ENCODE measurements at places on chromosomes 1 and 21.

- no peak for DNase-seq
Observed at GRCh38 chr1:61490924-61491323, 234.0 kb downstream of the TM2D1 start.

DNA sequence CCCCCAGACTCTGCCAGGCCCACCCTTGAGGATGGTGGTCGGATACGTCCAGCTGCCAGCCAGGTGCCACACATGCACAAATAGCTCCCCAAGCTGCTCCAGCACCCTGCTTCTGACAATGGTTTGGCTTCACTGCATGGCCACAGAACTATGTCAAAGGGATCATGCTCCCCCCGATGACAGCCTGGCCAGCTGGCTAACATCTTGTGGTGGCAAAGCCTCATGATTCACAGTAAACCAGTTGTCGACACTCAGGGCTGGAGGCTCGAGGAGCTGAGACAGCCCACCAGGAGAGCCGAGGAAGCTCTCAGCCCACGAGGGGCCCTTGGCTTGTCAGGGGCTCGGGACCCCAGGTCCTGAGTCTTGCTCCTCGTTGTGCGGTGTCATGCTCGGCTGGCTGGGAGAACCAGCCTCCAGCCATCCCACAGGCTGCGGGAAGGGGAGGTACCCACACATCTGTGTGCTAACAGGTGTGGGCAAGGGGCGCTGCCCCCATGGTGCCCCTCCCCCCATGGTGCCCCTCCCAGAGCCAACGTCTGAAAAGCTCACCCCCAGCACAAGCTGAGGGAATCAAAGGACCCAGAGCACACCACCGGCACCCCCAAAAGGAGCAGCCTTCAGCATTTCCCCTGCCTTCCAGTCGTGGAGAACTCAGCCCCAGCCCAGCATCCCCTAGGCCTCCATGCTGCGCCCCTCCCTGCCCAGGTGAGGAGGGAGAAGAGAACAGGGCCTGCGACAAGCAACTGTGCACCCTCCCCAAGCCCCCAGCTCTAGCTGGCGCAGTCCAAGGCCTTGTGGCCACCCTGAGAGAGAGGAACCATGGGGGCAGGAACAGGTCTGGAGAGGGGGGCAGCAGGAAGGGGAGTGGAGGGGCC, 41.2 kb downstream of the KIF21B start:
- peak; percentile 61 for DNase-seq

DNA sequence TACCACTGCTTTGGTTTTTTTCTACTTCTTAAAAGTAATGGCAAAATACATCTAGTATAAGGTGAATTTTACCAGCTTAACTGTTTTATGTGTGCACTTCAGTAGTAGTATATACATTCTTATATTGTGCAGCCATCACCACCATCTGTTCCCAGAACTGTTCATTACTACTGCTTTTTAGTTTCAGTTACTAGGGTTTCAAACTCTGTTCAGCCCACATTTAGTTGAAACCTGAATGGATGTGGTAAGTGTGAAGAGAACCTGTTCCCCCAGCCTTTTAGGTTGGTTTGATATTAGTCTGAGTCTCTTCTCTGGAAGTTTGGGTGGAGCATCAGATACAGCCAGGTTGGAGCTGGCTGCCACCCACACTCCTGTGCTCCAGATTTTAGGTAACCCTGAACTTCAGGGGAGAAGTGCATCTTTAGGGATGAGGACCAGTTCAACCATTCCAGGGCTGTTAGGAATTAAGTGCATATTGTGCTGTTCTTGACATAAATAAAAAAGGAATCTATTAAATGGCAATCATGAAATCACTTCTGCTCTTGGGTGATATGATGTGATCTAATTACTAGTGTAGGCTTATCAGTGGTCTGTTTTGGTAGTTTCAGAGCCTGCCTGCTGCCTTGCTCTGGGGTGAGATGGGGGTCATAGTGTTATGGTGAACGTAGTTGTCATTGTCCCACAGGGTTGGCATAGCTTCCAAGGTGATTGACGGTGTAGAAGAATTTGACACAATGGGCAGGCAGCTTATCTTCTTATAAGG, 32.1 kb downstream of the URB2 start:
- DNase-seq: no peak

DNA sequence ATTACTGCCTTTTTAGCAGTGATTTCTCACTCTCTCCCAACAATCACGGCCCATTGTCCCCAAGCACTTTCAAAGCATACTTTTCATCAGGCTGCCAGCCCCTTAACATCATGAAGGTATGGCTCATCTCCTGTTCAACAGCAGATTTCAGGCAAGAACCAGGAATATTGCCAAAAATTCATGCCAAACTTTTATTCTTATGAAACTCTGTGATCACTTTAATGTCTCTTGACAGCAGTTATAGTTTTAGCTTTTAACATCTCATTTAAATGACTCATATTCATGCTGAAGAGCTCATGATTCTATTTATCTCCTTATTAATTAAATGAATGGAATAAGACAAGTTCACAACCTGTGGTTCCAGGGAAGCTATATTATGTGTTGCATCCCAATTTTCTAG, 235.1 kb downstream of the GRIK1 start:
- peak; percentile 61 for DNase-seq

DNA sequence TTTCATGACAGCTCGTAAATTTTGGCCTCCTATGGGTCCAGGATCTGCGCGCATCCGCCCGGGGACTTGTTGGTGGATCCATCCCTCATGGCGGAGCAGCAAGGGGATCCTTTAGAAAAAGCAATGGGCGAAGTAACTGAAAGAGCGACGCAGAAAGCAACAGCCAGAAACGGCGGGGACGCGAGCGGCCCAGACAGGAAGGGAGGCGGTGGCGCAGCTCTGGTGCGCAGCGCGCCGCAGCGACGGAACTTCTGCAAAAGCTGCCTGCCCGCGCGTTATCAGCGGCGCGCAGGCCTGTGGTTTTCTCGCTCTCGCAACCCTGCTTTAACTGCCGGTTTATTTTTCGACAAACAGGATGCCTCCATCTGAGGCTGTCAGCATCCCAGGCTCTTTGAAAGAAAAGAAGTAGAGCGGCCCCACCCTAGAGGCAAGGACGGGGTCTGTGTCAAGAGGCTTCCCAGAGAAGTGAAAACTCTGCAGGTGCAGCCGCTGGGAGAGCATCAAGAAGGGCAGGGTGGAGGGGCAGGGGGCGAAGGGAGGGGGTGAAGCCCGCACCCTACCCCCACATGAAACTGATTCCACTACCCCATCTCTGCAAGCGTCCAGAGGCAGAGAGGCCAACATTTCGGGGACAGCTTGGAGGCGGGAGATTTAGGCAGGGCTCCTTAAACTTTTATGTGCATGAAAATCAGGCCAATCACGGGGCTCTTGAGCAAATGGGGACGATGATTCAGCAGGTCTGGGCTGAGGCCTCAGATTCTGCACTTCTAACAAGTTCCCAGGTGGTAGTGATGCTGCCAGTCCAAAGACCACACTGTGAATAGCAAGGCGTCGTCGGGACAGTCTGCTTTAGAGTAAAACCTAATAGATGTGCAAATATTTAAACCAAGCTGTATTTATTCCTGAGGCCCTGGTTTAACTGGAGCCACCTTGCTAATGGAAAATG, 22.2 kb downstream of the RUNX1 start:
- no peak for DNase-seq

GRCh38 chr1:54564312-54565112, 16.5 kb downstream of the ACOT11 start:
- no peak for DNase-seq

DNA sequence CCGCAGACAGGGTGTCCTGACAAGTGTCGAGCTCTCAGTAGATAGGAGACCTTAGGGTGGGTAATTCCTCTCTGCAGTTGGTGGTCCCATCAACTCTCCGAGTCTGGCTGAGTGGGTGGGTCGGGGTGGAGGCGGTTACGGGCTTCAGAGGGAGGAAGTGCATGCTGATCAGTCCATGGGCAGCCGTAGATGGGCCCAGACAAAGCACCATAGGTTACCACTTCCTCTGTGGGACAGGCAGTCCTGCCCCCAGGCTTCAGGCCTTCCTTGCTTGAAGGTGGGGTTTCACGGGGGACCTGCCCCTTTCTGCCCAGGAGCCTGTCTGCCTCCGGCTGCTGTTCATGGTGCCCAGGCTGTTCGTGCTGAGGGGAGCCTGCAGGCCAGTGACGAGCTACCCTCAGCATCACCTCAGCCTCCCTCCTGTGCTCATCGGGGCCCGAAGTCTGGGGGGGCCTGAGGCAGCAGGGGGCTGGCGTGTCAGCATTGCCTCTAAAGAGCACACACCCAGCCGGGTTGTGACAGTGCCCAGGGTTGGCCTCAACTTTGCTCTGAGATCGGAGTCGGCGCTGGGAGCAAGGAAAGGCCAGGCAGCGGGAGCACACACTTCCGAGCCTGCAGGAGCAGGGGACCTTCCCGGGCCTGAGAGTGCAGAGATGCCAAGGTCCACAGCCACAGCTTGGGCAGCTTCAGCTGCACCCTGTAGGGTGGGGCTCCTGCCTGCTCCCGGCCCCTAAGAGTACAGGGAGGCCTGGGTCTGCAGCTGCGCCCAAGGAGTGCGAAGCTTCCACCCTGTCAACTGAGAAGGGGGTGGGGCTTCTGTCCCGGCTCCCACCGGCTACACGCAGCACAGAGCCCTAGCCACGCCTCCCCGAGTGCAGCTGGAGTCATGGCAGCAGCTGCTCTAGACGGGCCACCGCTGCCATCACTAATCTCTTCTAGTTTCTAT, 225.4 kb upstream of the NRIP1 start:
- no peak for DNase-seq

GRCh38 chr1:42981871-42982270, 23.2 kb upstream of the SLC2A1 start:
- no peak for DNase-seq

- no peak for DNase-seq
Observed at GRCh38 chr1:42034426-42034825, 115.7 kb upstream of the HIVEP3 start.

DNA sequence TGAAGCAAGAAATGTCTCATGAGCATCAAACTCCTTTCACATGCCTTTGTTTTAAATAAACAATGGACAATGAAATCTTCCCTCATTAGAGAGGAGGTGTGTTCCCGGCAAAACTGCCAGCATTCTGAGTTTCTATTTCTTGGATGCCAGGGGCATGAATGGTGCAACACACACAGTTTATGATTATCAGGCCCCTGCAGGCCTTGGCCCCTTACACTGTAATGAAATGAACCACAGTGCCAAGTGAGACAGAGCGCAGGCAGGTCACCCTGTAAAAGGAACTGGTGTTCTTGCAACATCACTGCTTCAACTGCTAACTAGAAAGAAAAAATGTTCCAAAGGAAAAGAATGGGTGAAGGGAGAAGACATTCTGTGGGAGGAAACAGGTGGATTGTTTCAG, 3.8 kb upstream of the PIGC start:
- DNase-seq: no peak

DNA sequence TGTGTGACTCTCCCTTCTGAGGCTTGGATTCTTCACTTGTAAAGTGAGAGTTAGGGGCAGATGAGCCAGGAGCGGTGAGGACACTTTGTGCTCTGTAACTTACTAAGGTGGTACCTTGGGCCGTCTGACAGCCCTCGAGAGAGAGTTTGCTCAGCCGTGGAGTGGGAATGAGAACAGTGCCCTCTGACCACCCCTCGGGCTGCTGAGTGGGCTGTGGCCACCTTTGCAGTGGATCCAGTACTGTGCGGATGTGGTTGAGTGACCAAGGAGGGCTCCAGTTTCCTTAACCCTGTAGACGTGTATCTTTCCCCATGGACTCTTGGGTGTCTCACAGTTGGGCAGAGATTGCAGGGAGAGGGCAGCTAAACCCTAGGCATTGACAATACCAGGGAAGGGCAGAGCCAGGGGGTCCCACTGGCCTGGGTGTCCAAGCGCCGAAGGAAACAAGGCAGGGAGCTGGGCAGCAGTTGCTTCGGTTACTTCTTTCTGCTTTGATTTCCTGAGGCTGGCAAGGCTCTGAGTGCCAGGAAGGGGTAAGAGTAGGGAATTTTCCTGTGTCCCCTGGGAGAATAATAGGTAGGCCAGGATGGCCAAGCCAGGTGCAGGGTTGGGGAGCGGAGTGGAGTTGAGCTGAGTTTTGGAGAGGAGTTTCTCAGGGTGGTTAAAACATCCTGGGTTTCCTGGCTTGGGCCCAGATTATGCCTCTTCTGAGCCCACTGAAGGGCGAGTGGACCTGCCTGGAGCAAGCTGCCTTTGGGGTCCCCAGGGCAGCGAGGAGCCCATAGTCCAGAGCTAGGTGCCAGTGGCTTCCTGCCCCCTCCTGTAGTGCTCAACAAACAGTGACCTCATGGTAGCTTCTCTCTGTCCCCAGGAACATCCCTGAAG, 27.6 kb downstream of the HMGCS2 start:
- no peak for DNase-seq

- DNase-seq: no peak
Observed at GRCh38 chr21:36820176-36821031, 121.5 kb downstream of the SIM2 start.
